ENCODE measurements at places on chromosomes 16 and 17.

GRCh38 chr17:81468111-81468769 lies 44.4 kb downstream of the ACTG1 start:
- no peak for DNase-seq

- no peak for DNase-seq
Measured at GRCh38 chr16:73670836-73671820, 623.2 kb upstream of the ZFHX3 start.

- DNase-seq, result no peak
Measured at GRCh38 chr16:70752426-70752825, 48.5 kb downstream of the VAC14 start.

DNA sequence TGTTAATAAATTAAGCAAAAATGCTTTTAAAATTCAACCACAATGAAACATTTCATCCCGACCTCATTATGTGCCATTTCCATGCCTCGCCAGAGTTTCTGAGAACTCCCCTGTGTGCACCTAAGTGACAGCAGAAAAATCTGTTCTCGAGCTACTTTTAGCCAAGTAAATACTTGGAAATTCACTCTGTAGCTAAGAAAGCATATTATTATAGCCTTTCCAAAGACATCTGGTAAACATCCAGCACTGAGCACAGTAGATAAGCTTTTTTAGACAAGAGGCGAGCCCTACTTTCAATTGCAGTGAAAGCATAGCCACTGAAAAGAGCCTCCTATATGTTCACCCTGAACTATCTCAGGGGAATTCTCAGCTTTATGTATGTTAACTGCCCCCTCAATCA lies 242.8 kb upstream of the PSMD7 start:
- no peak for DNase-seq

GRCh38 chr17:80946449-80946848 lies 45.2 kb upstream of the CHMP6 start:
- no peak for DNase-seq

- no peak for DNase-seq
Measured at GRCh38 chr17:78529251-78529650, 47.9 kb downstream of the DNAH17 start.

DNA sequence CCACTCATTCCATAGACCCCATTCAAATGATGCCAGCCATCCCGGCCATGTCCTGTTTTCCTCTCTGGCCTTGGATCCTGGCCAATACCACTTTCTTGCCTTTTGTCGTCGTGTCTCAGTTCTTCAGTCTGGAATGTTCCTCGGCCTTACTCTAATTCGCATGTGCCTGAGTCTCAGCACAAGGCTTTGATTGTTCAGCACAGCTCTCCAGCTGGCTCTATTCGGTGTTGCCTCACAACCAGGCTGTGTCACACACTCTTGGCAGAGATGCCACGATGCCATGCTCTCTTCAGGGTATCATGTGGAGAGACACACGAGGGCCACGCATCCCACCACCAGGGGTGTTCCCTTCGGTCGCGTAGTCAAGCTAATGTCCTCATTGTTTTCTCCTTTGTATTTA lies 1.8 kb upstream of the VPS4A start:
- DNase-seq, result no peak

- DNase-seq, result no peak
Measured at GRCh38 chr17:44795421-44795820, 34.7 kb downstream of the GJC1 start.

- no peak for DNase-seq
Measured at GRCh38 chr17:82517230-82517865, 2.2 kb upstream of the FOXK2 start.
